ENCODE measurements at places on chromosomes 1 and 21. TPM values are rescaled to one million over a fixed set of nuclear protein-coding genes. Genes with fewer than 3 reads are reported as not detected.

The STUM gene
- not detected for total RNA-seq

The KCNE2 gene
- not detected for total RNA-seq

The L1TD1 gene
- not detected for total RNA-seq

The SEC16B gene
- 1.1 TPM for total RNA-seq

The EFNA3 gene
- total RNA-seq = 0.80 TPM

The MRPS21 gene
- total RNA-seq = 44.3 TPM

The CENPS gene
- total RNA-seq = 5.5 TPM
